Trophoblast cell (in vitro differentiated cells and primary cell): ENCODE measurements at places on chromosomes 16 and 17.

DNA sequence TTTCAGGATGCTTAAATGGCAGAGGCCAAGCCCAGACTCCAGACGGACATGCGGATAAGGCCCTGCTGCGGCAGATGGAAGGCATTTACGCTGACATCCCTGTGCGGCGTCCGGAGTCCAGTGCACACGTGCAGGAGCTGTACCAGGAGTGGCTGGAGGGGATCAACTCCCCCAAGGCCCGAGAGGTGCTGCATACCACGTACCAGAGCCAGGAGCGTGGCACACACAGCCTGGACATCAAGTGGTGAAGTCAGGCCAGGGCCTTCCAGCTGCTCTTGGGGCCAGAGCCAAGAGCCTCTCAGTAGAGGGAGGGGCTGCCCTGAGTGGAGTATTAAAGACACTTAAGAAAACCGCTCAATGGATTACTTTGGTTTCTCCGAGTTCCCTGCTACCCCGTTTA lies 29.4 kb downstream of the NARF start:
- DNase-seq = no peak

GRCh38 chr17:76251478-76252039 lies 11.3 kb upstream of the RNF157 start:
- peak; percentile 93 for DNase-seq

DNA sequence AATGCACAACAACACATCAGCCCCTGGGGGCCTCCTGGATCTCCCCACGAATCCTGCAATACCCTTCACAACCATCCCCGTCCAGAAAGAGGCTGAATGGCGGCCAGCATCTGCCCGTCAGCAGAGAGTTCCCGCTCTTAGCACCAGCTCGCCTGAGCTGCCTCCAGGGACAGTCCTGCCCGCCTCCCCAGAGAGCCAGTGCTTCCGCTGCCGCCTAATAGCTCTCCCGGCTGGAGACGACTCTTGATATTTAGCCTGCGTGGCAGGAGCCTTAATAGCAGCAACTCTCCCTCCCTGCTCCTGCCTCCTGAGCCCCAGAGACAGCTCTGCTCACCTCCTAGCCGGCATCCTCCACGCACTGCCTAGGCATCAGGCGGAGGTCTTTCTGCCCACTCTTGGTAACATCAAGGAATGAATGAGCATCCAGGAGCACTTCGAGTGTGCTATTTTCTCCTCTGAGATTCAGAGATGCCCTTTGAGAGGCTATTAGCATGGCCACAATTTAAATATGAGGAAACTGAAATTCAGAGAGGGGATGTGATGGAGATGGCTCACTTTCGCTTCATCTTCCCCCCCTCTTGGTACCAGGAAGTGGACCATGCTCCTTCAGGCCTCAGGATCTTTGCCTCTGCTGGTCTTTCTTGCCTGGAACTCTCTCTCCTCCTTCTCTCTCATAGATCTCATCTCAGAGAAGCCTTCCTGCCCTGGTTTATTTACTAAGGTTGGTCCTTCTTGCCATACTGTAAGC lies 67.9 kb downstream of the RAI1 start:
- DNase-seq = no peak

GRCh38 chr17:32803544-32803943 lies 73.4 kb downstream of the MYO1D start:
- DNase-seq = no peak

- DNase-seq = peak; percentile 63
Observed at GRCh38 chr17:51764387-51764971, 394.0 kb downstream of the CA10 start.

- no peak for DNase-seq
Observed at GRCh38 chr17:39238311-39238972, 12.7 kb upstream of the STAC2 start.

GRCh38 chr16:85199069-85199725 lies 86.9 kb upstream of the CIBAR2 start:
- peak; percentile 87 for DNase-seq

DNA sequence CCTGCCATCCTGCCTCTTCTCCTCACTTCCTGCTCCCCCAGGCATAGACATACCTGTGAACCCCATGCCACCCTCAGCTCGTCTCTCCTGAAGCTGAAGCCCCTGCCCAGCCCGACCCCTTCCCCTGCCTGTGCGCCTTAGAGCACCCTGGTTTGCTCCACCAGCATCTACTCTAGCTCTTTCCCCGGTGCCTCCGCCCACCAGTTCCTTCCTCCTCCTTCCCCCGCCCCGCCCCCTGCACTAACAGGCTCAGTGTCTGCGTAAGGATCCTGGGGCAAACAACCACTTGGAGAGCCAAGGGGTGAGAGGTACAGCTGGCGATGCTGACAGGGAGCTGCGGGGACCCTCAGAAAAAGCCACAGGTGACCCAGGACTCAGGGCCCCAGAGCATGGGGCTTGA lies 1.9 kb downstream of the GPR142 start:
- no peak for DNase-seq

DNA sequence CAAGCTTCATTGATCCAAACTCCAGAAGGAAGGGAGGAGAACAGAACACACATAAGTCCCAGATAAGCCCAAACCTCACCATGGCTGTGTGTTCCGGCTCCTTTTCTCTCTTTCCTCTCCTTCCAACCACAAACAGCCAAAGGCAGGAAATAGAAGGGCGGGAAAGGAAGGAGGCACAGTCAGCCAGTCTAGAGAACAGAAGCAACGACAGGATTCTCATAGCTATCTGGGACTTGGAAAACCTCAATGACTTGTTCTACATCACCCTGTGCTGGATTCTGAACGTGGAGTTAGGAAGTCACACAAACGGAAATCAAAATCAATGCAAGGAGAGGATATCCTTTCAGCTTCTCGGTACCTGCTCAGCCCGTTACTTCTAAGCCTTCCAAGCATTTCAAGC lies 9.0 kb downstream of the CRK start:
- no peak for DNase-seq

DNA sequence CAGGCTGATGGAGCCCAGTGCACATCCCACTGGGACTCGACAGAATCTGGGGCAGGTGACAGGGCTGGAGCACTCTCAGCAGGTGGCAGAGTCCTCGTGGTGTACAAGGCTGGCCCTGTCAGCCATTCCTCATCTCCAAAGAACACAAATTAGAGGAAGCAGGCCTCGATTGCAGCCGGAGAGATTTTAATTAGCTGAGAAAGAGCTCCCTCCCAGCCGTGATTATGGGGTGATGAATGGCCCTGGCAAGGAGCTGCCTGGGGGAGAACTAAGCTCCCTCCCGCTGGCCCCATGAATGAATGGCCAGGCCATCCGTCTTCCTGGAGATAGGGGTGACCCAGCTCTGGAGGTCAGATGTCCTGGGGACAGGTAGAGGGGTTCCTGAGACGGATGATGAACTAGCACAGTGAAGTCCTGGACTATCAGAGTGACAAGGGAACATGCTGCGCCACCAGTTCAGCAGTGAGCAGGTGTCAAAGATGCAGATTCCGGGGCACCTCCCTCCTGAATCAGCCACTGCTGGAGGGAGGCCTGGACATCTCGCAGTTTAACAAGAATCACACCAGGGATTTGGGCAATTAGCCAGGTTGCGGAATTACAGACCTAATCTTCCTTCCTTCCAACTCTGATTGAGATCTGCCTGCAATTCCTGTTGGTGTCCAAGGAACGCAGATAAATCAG lies 35.5 kb downstream of the PIMREG start:
- peak; percentile 56 for DNase-seq

DNA sequence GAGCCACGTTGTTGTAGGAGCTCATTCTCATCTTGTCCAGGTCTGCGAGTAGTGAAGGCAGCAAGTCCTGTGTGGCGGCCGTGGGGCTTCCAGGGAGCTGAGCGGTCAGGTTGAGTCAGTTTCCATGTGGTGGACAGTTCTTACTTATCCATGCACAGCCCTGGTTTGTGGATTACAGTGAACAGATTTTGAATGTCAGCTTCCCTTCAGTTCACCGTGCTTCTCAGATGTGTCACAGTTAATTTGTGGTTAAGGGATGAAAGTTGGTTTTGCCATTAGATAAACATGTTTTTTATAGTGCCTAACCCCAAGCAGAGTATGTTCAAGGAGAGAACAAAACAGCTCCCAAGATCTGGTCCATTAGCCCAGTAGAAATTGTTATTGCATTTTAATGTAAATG lies 103.1 kb downstream of the RPTOR start:
- DNase-seq = no peak

GRCh38 chr17:79034931-79035485 lies 11.0 kb downstream of the C1QTNF1 start:
- no peak for DNase-seq

DNA sequence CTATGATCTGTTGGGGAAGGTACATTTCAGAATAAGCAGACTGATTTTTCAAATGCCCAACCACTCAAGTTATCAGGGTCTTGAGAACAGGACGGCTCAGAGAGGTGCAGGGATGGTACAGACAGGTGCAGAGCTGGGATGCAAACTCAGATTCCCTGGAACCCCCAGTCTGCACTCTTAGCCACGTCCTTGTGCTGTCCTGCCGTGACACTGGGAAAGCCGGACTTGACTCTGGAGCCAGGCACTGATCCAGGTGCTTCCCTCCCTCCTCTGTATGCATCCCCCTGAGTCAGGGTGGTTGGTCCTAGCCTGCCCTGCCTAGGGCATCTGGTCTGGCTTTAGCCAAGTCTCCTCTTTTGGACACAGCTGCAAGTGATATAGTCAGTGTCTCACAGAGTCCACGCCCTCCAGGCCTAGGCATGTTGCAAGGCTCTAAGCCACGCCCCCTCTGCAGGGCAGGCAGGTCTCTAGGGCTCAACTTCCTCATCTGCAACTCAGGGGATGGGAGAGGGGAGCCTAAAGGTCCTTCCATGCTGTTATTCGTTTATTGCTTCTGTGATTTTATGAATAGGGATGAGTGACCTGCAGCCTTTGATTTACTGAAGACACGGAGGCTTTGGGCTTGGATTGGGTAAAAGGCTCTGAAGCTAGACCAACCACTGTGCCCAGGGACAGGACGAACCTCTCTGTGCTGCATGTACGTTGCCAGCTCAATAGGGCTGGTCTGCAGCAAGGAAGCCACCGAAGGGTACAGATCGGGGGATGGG lies 97.3 kb downstream of the SDK2 start:
- peak; percentile 43 for DNase-seq

DNA sequence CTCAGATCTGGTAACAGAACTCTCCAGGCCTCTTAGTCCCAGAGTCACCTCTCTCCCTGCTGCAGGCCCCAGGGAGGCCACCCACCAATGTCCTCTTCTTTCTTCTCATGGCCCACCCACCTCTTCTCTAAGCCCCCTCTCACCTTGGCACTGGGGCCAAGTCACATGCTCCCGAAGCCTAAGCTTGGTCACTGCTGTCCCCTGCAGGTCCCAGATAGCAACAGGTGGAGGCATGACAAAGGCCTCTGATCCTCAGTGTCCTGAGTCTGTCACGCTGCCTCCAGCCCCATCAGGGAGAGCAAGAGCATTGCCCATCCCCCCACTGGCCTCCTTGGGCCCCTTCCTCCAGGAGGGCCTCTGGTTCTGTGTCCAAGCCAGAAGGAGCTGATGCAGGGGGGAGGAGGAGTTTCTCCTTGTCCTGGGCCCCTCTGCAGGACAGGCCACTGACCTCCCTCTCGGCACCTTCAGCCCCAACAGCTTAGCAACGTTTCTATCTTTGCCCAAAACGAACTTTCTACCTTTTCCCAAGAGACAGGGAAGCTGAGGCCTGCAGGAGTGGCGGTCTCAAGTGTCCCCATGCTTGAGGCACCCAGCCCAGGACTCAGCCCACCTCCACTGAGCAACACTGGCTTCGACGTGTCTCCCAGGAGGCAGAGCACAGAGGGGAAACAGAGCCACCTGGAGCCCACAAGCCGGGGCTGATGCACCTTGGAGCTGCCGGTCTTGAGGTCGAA lies 8.6 kb downstream of the P2RX1 start:
- no peak for DNase-seq

GRCh38 chr17:497241-498034 lies 144.8 kb upstream of the RPH3AL start:
- no peak for DNase-seq

GRCh38 chr16:84714028-84714427 lies 14.2 kb downstream of the USP10 start:
- DNase-seq = no peak

- DNase-seq = peak; percentile 88
Observed at GRCh38 chr16:73170612-73171038, 122.7 kb upstream of the ZFHX3 start.

- no peak for DNase-seq
Observed at GRCh38 chr16:15726715-15727114, 76.7 kb downstream of the NDE1 start.

DNA sequence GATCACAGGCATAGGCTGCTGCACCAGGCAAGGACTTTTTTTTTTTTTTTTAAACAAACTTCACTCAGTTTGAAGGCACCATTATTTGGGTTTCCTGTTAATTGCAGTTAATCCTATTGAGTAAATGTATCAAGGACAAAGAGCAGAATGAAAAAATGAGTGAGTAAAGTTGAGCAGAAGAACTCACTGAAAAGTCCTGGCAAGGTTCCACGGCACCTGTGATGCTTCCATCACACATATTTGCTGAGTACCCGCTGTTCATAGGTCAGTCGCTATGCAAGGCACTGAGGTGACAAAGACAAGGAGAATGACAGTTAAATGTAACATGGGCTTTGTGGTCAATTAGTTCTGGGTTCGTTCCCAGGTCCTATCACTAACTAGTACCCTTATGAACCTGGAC lies 670.0 kb downstream of the MAF start:
- no peak for DNase-seq

- DNase-seq = peak; percentile 29
Observed at GRCh38 chr17:48804936-48805411, 12.1 kb downstream of the TTLL6 start.

GRCh38 chr17:238071-238963 lies 56.9 kb upstream of the DOC2B start:
- DNase-seq = no peak

DNA sequence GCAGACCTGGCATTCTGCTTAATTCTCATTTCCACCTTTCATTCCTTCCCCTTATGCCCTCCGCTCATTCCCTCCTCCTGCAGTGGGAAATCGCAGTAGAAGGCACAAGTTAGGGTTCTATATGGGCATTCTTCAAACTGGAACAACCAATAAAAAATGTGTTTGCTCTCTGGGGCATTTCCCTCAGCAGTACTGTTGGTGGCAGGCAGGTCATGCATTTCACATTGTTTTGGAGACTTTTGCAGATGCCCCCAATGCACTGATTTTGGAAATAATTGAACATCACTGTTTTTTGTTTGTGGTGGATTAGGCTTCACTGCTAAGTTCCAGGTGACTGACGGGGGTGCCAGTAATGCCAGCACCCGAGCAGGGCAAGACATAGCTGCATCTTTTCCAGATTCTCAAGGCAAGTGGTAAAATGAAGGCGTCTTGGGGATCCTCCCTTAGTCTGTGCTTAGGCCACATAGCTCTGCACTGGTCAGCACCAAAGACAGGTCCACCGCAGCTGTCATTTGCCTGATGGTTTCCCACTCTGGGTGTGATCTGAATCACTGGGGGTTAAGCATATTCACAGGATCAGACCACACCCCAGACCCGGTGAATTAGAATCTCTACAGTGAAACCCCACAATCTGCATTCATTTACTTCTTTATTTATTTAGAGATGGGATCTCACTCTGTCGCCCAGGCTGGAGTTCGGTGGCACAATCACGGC lies 304.5 kb downstream of the CPPED1 start:
- DNase-seq = no peak

GRCh38 chr16:66923866-66924265 lies 1.5 kb downstream of the RRAD start:
- DNase-seq = no peak
